ENCODE measurements at places on chromosomes 2 and 18.

- DNase-seq, result no peak
Measured at GRCh38 chr2:151861174-151861573, 33.0 kb upstream of the ARL5A start.

DNA sequence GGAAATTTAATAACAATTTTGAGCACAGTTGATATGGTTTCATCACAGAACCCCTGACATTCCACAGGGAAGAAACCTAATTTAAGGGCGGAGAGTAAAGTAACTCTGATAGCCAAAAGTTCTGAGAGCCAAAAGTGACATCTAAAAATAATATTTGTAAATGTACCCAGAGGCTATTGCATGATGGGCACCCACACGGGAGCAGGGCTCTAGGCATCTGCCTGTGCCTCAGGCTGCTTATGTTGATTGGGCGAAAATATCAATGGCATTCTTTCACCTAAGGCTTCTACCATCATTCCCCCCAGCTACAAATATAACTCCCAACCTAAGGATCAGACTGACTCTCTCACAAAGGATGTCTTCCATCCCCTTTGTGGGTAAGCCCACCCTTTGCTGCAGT is 54.1 kb upstream of the PTPRM start:
- DNase-seq, result no peak

DNA sequence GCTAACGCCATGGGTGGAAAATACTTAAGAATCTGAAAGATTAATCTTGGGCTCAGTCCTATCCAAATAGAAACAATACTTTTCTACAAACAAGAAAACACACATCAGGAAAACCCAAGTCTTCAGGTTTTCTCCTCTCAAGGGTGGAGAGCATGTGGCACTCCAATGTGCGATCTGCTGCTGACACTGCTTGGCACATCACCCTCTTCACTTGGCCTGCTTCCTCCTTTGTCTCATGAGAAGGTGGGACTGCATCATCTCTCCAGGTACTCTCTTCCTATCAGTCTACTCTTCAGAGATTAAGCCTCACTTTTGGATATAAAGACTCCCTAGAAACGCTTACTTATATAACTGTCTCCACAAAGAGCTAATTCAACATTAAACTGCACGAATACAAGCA is 26.4 kb downstream of the HDLBP start:
- no peak for DNase-seq

GRCh38 chr2:24885221-24886125 is 34.6 kb downstream of the ADCY3 start:
- no peak for DNase-seq

GRCh38 chr18:23302511-23302850 is 150.6 kb upstream of the RIOK3 start:
- DNase-seq, result no peak

GRCh38 chr2:42961385-42961811 is 169.0 kb upstream of the HAAO start:
- no peak for DNase-seq

DNA sequence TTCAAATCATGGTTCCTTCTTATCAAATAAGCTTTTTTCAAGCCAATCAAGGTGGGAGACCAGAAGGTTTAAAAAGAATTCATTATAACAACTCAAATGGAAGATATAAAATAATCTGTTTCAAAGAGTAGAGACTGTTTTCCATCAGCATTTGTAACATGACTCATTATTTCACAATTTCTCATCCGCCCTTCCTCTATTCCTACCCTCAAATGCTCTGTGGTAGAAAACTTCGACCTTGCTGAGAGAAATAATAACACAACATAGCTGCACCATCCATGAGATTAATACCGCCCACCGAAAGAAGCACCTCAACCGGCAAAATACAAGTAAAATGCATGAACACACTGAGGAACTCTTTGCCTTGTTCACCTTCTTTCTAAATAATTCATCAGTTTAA is 2039.2 kb upstream of the CELF4 start:
- DNase-seq, result no peak

DNA sequence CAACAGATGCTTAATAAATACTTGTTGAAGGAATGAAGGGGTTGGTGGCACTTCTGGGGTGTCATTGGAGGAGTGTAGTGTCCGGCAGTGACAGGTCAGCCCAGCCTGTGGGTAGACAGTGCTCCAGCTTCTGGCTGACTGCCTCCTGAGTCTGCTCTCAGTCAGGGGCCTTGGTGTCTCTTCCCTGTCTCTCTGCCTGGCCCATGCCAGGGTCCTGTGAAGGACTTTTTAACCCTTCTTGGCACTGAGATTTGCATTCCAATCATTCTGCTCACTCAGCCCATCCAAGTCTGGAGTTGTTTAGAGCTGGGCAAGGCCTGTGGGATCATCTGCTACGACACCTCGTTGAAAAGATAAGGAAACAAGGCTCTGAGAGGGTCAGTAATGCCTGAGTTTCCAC is 1.4 kb upstream of the KCNK3 start:
- no peak for DNase-seq

- no peak for DNase-seq
Measured at GRCh38 chr2:95046371-95047112, 21.0 kb downstream of the MAL start.

GRCh38 chr2:142307086-142307485 is 176.3 kb upstream of the LRP1B start:
- no peak for DNase-seq

DNA sequence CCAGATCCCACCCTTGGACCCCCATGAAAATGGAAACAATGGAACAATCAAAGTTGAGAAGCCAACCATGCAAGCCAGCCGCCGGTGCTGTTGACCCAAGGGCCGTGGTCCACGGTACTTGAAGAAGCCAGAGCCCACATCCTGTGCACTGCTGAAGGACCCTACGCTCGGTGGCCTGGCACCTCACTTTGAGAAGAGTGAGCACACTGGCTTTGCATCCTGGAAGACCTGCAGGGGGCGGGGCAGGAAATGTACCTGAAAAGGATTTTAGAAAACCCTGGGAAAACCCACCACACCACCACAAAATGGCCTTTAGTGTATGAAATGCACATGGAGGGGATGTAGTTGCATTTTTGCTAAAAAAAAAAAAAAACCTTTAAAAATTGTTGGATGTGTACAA is 26.5 kb upstream of the TXNDC2 start:
- DNase-seq, result no peak
